ENCODE measurements at places on chromosomes 4 and X.

DNA sequence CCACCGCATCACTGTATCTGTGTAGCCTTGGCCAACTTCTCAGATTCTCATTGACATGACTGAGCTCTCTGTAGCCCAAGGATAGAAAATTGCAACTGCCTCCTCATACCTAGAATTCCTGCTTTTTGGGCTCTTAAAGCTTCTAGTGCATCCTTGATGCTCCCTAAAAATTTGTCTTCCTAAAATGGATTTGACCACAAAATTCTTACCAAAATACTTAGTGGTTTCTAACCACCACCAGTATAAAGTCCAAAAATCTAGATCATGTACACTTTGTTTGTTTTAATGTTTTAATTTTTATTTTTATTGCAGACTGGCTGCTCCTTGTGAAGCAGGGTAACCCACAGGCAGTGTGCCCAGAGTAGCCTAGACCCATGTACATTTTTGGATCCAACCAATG is 75.5 kb downstream of the TBC1D9 start:
- no peak for DNase-seq

GRCh38 chr4:78660559-78660958 is 109.0 kb downstream of the ANXA3 start:
- DNase-seq: no peak

GRCh38 chrX:134793978-134794377 is 135.7 kb upstream of the PLAC1 start:
- no peak for DNase-seq

- no peak for DNase-seq
These were observed 169.6 kb downstream of the TEX13A start for GRCh38 chrX:105050921-105051320.

- no peak for DNase-seq
These were observed 55.3 kb downstream of the KLHL4 start for GRCh38 chrX:87572901-87573300.

- no peak for DNase-seq
These were observed 7.2 kb downstream of the ZNF185 start for GRCh38 chrX:152905081-152905420.

DNA sequence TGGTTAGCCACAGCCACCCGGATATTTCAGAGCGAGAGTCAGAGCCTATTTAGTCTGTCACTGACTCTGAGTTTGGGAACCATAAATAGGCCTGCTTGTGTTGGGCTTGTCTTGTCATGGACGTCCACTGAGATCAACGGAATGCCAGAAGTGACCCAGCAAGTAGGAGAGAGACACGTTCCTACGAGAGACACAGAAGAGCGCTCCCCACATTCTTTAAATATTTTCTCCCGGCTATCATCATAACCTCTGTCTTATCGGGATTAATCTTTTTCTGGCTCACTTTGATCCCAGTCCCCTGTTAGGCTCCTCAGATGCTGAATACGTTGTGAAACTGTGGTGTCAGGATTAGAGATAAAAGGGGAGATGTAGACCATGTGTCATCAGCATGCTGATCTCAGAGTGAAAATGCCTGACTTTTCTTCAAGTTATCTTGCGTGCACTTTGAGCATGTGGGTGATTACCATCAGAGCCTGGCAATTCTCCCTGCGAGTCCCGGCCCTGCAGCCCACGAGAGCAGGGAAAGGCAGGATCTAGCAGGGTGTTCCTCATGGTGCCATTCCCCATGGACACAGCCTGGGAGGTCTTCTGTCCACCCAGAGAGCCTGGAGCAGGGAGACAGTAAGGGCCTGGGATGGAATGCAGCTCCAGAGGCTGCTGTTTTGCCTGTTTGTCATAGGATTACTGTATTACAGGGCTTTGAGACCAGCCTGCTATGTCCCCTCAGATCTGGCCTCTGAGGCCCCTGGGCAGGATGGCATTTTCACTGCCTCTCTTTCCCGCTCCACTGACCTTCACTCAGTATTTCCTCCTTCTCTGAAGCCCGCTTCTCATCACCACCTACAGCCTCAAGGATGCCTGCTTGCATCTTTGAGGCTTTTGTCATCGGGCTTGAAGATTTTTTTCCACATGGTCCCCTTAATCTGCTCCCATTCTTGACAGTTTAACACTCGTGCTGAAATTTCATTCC is 2.8 kb upstream of the TENM3 start:
- DNase-seq: peak; percentile 28

DNA sequence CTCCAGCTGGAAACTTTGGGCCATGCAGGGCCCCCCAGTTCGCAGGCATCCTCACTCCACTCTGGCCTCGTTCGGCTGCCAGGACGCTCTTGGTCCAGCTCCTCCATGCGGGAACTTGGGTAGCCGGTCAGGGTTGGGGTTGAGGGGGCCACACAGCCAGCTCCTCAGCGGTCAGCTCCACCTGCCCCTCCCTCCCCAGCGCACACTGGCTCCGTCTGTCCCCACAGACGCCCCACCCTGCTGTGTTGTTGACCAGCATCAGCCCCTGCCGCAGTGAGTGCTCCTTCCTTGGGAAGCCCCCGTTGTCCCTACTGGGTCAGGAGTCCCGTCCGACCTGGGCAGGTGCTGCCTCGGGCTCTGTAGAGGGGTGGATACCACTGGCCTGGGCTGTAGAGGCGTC is 5.8 kb downstream of the FGFRL1 start:
- no peak for DNase-seq

- DNase-seq: no peak
These were observed 19.1 kb downstream of the MFAP3L start for GRCh38 chr4:170007113-170007512.

DNA sequence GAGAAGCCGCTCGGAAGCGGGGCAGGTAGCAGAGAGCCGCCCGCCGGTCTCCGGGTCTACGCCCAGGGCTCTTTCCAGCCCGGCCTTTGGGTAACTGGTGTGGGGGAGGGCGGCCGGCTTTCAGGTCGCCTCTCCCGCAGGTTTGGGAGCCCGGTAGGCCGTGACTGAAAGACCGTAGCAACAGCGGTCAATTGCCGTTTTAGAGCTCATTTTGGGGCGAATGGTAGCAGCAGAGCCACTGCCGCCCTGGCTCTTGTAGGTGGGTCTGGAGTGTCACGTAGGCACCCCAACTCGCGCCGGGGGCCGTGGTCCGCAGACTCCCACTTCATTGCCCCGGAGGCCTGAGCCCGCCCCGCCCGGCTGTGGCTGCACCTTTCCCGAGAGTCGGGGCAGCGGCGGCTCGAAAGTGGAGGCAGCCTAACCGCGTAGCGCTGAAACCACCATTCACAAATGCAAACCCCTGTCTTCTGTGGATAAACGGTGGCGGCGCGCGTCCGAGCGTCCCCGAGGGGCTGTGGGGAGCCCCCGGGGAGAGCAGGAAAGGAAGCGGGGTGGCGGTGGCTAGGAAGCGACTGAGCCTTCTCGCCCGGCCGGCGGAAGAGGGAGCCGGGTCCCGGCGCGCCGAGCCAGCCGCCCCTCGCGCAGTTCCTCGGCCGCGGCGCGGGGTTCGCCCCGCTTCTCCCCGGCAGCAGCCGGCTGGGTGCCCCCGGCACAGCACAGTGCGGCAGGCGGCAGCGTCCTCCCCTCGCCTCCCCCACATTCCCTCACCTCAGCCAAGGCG is 2185.1 kb upstream of the TENM3 start:
- DNase-seq: no peak

- no peak for DNase-seq
These were observed 111.3 kb downstream of the GATB start for GRCh38 chr4:151649479-151649878.

DNA sequence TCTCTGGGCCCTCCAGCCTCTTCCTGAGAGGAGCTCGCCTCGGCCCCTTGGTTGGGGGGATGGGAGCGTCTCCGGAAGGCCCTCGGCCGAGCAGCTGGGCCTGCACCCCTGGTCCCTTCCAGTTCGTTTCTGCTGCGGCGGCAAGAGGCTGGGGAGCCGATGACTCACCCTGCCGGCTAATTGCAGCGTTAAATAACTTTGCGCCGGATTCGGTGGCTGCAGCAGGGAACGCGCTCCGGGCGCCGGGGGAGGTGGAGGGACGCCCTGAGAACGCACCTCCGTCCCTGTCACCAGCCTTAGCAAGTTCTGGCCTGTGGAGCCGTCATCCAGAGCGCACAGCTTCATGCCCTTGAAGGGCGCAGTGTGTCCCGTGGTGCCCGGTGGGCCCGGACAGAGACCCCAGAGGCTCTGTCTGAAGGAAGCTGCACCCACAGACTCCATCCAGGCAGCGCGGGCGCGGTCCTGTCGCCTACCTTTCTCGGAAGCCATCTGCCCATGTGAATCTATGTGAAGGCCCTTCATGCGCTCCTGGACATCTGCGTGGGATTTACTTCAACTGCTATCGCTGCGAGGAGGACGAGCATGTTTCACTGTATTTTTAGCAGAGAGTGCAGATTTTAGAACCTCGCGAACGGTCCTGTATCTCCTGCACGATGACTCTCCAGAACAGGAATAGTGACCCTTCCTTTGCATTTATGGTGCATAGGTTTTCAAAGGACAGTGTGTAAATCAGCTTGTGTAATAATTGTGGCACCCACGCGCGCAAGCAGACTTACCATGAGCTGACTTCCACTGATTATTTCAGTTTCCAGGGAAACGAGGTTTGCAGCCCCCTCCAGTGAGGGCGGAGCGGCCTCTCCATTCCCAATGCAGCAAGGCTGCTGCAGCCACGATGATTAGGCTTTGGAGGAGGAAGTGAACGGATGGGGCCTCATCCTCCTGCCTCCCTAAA is 1.7 kb upstream of the TMEM271 start:
- DNase-seq: no peak

- no peak for DNase-seq
These were observed 42.2 kb downstream of the NDNF start for GRCh38 chr4:121030131-121030530.

- DNase-seq: no peak
These were observed 8.0 kb downstream of the SLIT2 start for GRCh38 chr4:20259707-20260106.

- no peak for DNase-seq
These were observed 31.5 kb downstream of the SEC24B start for GRCh38 chr4:109465069-109465468.

GRCh38 chr4:130071746-130072145 is 975.8 kb downstream of the C4orf33 start:
- DNase-seq: no peak

- no peak for DNase-seq
These were observed 247.1 kb upstream of the ETNPPL start for GRCh38 chr4:109009909-109010308.

DNA sequence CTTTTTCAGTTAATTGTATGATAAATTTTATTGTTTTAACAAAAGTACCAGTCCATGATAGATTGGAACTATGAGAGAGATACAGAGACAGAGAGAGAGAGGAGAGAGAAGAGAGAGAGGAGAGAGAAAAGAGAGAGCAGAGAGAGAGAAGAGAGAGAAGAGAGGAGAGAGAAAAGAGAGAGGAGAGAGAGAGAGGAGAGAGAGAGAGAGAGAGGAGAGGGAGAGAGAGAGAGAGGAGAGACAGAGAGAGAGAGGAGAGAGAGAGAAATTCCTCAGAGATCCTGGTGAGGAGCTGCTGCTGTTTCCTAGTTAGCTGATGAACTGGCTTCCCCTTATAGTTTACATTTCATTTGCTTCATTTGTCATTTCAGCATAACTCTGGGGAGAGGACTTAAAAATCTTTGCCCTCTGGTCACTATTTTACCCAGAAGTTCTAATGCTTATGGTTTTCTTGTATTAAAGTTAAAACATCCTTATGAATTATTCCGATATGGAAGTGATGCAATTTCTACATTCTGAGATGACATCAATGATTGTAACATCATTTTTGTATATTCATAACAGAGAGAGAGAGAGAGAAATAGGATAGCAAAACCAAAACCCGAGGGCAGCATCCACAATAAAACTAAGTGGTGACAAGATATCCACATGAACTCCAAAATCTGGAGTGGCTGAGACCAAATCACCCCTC is 10.8 kb downstream of the CTAG1A start:
- no peak for DNase-seq

DNA sequence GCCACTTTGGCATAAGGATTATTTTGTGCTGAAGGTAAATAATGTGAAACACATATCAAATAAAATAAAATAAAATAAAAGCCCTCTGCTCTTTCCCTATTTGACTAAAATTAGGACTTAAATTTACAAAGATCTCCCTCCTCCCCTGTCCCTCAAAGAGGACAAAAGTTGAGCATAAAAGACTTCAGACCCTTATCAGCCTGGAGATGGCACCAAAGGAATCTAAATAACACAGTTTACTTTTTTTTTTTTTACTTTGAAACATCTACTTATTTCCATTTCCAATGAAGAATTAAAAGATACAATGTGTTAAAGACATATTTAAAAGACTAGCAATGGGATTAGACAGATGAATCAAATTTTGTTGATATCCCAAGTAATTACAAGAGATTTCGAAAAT is 89.7 kb downstream of the EPHA5 start:
- peak; percentile 39 for DNase-seq

DNA sequence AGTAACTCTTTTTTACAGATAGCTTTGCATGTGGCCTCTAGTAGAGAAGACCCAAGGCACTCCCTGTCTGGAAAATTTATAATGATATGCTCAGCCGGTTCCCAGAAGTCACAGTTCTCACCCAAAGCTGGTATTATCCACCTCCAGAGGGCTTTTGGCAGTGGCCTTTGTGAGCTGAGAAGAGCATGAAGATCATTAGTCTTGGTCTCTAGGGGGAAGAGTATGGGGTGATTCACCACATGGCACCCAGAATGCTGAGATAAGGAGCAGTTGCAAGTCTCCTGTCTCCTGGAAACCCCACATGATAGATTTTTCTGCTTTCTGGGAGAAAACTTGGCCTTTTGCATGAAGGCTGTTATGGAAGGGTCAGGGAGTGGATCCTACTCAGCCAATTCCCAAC is 75.4 kb upstream of the PRPS1 start:
- DNase-seq: no peak

DNA sequence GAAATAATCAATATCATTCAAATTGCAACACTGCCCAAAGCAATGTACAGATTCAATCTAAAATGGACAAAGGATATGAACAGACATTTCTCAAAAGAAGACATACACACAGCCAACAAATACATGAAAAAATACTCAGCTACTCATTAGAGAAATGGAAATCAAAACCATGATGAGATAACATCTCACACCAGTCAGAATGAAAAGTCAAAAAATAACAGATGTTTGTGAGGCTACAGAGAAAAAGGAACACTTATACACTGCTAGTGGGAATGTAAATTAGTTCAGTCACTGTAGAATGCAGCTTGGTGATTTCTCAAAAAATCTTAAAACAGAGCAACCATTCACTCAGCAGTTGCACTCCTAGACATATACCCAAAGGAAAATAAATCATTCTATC is 205.2 kb downstream of the DKK2 start:
- no peak for DNase-seq

Measured in RKO (cell line).